ENCODE measurements at places on chromosomes 7 and 10.

GRCh38 chr7:155454183-155455112 lies 3.5 kb upstream of the EN2 start:
- DNase-seq: no peak

GRCh38 chr7:87159538-87159937 lies 7.3 kb downstream of the DMTF1 start:
- no peak for DNase-seq

GRCh38 chr7:81025360-81025759 lies 106.5 kb upstream of the SEMA3C start:
- no peak for DNase-seq

DNA sequence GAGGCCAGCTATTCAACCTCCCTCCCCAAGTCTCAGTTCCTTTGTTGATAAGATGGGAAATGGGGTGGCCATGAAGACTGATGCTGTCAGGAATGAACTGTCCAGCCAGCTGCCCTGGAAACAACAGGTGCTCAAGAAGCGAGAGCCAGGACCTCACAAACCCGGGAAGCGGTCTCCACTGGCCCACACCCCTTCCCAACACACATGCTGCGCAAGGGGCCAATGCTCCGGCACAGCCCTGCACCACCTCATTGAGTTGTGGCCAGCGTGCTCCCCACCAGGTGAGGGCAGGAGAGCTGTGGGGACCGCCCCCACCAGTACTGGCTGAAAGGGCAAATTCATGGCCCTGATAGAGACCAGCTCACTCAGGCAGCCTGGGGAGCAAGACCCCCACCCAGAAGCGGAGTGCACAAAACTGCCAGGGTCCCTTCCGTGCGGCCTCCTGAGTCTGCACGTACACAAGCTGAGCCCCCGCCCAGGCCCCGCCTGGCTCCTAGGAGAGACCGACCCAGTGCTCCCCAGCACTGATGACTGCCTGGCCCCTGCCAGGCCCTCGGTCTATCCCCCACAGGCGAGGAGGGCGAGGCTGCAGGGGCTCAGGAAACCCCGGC lies 216.6 kb downstream of the MAD1L1 start:
- DNase-seq: no peak

DNA sequence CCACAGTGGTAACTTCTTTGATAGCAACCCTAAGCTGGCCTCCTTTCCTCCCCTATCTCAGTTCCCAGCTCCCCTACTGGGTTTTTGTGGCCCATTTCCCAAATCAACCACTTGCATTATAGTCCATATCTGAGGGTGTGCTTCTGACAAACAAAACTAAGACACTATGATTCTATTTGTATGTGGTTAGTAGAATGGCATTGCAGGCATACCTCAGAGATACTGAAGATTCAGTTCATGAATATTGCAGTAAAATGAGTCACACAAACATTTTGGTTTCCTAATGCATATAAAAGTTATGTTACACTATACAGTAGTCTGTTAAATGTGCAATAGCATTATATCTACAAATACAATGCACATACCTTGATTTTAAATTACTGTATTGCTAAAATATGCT lies 15.4 kb upstream of the TMEM243 start:
- DNase-seq: no peak

DNA sequence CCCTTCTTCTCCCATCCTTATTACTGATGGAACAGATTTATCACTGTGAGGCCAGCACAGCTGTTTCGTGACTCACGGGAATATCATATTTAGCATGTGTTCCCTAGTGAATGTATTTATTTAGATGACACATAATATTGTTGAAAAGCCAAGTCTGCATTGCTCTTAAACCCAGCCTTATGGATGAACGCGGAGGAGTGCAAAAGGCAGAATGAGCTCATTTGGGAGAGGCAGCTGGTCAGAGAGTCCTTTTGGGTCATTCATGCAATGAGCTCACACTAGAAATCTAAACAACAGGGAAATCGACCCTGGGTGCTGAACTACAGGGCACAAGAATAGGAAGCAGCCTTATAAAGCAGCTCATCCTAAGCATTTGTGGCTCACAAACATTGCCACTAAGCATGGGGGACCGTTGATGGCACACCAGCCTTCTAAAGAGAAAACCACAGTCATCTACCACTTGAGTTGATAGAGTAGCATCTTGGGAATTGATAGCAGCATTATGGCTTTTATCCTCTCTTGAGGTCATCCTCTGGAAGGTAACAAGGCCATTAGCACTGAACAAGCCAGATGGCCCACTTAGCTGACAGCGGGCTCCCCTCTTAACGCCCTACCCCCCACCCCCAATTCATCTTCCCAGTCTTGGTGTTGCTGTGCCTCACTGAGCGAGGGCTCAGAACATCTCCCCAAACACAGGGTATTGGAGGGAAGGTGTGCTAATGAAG lies 32.9 kb upstream of the SDK1 start:
- no peak for DNase-seq

- DNase-seq: no peak
Observed at GRCh38 chr7:114173170-114173890, 241.3 kb upstream of the FOXP2 start.

GRCh38 chr7:113968713-113969112 lies 49.9 kb upstream of the PPP1R3A start:
- DNase-seq: no peak

- no peak for DNase-seq
Observed at GRCh38 chr10:116769791-116770190, 27.4 kb upstream of the HSPA12A start.

DNA sequence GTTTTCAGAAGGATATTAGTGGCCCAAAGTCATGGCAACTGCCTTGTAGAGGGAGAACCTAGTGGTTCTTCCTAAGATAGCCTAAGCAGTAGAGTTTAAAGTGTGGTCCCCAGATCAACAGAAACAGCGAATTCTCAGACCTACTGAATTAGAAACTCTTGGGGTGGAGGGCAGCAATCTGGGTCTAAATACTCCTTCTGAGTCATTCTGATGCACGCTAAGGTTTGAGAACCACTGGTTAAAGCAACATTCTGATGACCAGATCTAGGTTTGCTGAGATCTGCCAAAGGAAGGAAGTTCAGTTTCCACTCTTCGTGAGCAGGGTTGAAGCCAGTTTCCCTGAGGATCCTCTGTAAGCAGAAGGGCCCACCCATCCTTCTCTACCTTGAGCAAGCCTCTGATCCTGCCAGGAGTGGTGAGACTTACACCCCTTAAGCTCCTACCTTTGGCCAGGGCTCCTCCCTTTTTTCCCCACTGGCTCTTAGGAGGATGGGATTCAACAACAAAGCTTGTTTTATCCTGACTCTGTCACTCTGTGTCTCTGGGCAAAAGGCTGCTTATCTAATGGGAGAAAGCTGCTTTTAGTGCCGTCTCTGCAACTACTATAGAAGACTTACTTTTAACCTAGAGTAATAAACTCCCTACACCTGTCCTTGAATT lies 26.8 kb upstream of the TRUB1 start:
- no peak for DNase-seq

DNA sequence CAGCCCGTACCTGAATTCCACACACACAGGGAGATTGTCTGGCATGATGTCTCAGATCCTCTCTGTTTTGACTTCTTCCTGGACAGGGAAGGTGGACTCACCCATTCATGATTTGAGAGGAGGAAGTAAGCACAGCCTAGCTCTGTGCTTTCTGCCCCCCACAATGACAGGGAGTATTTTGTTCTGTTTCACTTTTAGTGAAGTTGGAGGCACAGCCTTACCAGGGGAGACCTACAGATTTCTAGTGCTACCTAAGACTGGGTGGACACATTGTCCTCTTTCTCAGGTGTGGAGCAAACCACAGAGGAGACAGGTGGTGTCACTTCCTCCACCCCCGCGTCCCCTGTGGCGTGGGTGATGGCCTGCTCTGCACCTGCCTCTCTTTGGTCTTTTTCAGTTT lies 408.6 kb upstream of the PFKP start:
- no peak for DNase-seq

DNA sequence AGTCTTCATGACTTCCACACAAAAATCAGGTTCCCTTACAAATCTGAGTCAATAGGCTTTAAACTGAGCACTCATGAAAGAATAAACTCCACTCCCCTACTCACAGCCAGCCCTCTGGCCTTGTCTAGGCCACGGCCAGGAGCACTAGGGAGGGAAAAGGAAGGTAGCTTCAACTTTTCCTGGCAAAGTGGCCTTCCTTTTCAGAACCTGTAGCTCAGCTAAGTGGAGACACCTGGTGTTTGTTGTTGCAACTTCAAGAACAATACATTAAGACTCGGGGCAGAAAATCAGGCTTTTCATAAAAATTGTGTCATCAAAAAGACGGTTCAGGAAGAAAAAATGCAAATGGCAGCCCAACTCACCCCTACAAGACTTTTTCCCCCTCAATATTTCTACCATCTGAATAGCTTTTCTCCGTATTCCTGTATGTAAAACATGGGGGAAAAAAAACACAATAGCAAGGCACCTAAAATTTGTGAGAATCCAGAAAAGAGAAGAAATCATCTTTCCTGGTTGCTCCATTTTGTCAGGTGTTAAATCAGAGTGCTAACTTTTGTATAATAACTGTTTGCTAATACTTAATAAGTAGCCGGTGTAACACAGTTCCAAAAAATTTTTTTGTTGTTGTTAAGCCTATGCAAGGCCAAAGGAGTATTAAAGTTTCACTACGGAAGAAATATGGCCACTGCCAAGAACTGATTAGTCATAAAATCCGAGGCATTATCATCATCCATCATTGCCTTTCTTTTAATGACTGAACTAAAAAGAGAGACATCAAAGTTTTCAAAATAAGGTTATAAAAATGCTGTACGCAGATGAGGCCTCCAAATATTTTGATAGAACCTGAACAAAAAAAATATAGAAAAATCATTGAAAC lies 66.2 kb upstream of the ARID5B start:
- DNase-seq: no peak

GRCh38 chr10:436013-436697 lies 253.3 kb downstream of the DIP2C start:
- DNase-seq: no peak

DNA sequence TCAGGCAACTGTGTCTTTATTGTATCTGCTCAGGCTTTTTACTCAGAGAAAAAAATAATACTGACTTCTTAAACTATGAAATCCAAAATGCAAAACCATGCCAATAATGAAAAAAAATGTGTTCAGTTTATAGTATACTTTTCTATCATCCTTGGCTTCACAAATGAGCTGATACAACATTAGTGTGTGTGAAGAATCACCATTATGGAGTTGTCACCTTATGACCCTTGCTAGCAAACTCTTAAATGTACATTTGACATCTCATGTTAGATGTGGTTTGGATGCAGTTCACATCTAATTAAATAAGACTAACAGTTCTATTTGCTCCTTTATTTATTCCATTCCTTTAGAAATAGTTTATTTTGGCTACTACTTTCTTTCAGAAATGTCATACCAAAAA lies 4.2 kb upstream of the OR2A2 start:
- no peak for DNase-seq

- no peak for DNase-seq
Observed at GRCh38 chr10:8116926-8117493, 62.5 kb downstream of the GATA3 start.

GRCh38 chr7:105932835-105933477 lies 30.1 kb upstream of the CDHR3 start:
- no peak for DNase-seq

DNA sequence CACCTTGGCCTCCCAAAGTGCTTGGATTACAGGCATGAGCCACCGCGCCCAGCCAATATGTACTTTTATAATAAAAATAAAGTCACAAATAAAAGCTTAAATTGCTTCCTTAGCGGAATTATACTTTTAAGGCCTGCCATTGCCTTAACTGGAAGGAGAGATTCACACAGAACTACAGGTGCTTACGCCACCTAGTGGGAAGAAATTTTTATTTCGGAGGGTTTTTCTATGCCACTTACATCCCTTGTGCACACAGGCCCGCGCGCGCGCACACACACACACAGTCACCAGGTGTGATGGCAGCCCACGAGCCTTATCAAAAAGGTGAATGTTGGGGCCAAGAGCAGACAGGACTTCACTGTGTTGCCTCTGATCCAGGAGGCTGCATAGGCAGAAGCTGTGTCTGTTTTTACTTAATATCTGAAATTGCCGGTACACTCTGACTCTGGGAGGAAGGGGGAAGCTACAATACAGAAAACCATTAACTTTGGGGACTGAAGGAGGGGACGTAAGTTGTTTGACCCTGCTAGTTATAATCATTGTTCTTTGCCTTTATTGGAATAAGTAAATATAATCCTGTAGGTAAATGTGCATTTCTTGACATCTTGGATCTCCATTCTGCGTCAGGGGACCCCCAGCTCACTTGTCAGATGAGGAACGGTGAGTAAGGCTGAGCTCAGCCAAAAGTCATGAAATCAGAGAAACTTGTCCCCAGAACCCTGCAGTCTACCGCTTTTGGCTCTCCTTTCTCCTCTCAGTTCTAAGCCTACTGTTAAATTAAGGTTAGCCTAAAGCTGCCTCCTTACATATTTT lies 87.1 kb downstream of the SLC16A9 start:
- no peak for DNase-seq

DNA sequence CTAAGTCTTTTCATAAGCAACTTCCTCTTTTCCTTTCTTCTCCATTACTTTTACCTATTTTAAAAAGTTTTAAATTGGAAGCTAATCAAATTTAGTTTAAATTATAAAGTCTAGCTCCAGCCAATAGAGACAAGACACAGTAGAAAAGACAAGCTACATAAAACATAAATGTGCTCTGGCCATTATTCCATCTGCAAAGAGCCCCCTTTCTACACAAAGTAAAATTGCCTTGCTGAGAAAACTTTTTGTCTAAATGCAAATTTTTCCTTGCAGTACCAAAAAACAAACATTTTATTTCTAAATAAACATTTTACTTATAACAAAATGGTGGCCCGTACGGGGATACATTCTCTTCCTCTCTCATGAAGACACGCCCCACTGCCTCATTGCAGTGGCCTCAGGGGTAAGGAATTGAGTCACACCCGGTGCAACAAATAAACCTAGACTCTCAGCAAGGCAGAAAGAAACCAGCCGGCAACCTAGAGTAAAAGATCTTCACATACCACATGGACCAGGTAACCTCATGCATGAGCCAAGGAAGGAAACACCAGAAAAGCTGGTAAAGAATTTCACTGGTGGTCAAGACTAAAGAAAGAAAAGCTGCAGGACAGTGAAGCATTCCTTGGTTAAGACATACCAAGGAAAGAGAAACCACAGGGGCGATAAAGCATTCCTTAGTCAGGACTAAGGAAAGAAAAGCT lies 71.6 kb upstream of the ZNF746 start:
- DNase-seq: no peak

GRCh38 chr7:108307194-108307593 lies 149.0 kb downstream of the NRCAM start:
- no peak for DNase-seq

- no peak for DNase-seq
Observed at GRCh38 chr7:22569586-22570321, 69.8 kb upstream of the STEAP1B start.
